ENCODE measurements at places on chromosomes 11 and 22. TPM values are rescaled to one million over a fixed set of nuclear protein-coding genes. Genes with fewer than 3 reads are reported as not detected.

- no peak for DNase-seq
Measured at GRCh38 chr22:37342065-37342464, 59.8 kb downstream of the CYTH4 start.

Gene TIGD3
- 0.73 TPM for total RNA-seq

Gene MUC6
- total RNA-seq: not detected

GRCh38 chr11:114244726-114245394 is 51.3 kb upstream of the NNMT start:
- DNase-seq: no peak

Gene RPS19BP1
- total RNA-seq: 89.9 TPM

DNA sequence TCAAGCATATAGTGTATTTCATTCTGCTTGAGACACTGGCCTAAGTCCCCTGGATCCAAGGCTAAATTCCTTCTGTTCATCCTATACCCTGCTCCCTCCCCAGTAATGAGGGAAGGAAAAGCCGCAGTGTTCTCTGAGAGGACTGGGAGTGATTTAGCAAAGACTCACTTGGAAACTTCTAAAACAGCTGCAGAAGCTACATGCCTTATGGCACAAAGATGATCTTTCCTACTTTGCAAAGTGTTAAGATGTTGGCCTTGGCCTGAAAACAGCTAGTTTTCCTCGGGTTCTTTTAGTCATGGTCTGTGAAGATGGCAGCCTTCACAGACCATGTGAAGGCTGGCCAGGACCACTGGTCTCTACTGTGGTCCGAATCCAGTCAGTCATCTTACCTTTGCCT is 65.7 kb downstream of the ABTB2 start:
- DNase-seq: no peak

DNA sequence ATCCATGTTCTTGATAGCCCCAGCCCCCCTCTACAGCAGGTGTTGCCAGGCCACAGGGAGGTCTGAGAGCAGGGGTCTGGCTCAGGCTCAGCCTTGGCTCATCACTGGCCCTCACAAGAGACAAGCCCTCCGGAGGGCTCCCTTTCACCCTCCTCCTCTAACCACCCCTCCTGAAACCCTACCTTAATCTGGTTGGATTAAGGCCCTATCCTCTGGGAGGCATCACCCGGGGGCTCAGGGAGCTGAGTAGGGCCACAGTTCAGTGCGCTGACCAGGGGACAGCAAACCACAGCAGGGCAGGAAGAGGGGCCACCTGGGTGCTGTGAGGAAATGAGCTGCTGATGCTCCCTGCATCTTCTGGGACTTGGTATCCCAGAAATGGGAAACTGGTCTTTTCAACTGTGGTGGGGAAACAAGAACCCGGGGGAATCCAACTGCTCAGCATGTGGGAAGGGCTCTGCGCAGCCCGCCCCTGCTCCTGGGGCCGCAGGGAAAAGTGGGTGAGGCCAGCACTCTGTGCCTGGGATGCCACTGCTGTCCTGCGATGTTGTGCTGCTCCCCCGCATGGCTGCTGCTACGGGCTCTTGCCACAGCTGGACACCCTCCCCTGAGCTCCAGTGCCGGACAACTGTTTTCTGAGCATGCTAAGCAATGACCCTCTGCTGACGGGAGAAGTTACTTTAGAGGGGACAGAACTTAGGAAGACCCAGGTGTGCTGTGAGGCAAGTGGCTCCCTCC is 17.5 kb downstream of the ADORA2A start:
- DNase-seq: no peak

DNA sequence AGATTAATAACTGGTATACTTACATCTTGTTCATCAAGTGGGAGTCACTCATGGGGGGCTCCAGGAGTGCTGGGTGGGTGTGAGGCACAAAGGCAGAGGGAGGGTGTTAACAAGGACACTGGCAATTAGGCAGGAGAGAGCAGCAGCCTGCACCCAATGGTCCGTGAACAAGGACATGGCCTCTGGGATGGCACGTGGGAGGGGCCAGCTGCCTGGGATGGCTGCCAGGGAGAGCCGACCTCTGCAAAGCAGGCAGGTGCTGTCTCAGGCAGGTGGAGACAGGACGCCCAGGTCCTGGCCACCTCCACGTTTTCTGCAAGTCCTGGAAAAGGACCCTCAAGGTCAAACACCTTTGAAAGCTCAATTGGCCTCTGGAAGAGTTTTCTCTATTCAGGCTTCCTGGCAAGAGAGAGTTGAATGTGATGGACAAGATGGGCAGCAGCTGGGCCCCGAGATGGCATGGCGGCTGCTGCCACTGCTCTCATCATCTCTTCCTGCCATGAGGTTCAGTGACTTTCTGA is 257.1 kb downstream of the BUD13 start:
- no peak for DNase-seq

Measured in myocyte (in vitro differentiated cells).